ENCODE measurements at places on chromosomes 2 and 18.

DNA sequence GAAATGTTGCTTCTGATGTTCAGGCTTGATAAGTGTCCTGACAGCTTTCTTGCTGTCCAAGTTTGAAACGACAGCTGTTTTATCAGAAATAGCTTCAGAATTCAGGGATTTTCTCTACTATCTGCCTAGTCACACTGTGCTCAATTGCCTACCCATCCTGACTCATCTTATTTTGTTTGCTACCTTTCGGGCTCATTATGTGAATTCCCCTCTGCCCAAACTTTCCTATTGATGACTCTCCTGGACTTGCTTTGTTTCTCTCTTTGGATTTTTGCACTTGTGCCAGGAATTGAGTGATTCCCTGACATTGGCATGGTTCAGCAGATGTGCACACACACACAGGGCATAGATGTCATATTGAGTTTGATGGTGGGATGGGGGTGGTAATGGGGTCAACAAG is 1052.6 kb upstream of the PIK3C3 start:
- no peak for DNase-seq

- no peak for DNase-seq
These were observed 12.6 kb downstream of the MFSD6 start for GRCh38 chr2:190420801-190421200.

GRCh38 chr2:152825834-152826233 is 107.4 kb downstream of the ARL6IP6 start:
- no peak for DNase-seq

- no peak for DNase-seq
These were observed 93.0 kb downstream of the DPP4 start for GRCh38 chr2:161980976-161981375.

GRCh38 chr2:43472527-43473194 is 123.2 kb downstream of the THADA start:
- no peak for DNase-seq

DNA sequence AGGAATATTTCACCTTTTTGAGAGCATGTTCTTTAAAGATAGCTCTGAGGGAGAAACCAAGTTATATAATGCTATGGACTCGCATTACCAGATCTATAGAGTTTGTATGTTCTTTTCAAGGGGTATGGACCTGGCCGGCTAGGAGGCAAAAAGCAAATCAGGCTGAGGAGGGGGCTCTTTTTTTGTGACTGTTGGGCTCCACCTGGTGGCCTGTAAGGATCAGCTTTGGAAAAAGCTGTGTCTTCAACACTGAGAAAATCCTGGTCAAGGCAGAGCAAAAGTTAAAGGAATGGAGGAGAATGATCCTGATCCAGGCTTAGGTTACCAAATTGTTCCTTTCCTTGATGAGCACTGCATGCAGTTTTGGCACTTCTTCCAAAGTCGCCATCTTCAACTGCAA is 180.5 kb downstream of the DIS3L2 start:
- DNase-seq, result no peak

DNA sequence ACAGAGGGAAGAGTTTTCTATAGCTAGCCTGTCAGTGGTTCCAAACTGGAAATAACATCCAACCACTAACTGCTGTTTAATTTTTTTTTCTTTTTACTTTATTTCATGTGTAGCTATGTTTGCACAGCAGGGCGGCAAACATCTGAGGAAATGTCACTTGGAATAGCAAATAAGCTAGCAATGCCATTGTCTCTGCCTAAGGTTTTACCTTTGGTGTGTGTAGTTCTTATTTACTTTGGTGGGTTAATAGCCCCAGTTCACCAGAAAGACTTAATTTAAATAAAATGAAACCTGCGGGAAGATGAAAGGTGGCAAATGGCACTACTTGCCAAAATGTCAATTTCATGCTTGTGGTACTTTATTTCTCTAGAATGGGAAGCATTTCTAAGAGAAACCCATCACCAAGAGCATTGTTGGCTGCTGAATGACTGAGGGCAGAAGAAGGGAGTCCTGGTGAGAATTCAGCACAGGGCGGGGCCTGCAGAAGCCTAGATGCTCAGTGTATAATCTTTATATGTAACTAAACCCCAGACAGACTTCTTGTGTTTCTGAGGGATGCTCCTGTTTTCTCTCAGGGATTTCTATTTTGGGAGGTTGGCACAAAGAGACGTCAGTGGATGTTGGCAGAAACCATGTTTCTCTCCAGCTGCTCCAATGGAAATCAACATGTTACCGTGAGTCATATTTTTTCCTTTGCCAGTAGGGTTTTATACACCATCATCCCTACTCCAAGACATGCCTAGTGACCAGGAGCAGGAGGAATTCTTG is 300.4 kb upstream of the NT5C1B start:
- no peak for DNase-seq

- DNase-seq, result no peak
These were observed 124.1 kb downstream of the DNAH6 start for GRCh38 chr2:84640411-84640810.

GRCh38 chr2:71668326-71669057 is 215.1 kb downstream of the DYSF start:
- no peak for DNase-seq

- no peak for DNase-seq
These were observed 49.6 kb upstream of the POU3F3 start for GRCh38 chr2:104804148-104804890.

DNA sequence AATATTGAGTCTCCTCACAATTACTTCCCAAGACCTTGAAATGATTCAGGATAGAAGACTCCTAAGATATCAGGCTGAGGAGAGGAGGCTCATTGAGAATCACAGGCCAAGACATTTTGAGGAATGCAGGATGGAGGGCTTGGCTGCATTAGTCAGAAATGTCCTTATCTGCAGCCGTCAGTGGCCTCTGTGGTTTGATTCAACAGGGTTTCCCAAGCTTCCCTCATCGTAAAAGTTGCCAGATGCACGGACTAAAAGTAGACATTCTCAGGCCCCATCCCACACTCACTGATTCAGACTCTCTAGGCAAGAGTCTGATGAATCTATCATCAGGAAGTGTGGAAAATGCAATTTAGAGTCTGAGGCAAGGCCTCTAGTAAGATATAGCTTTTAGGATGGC is 34.0 kb upstream of the TMEM178A start:
- no peak for DNase-seq

DNA sequence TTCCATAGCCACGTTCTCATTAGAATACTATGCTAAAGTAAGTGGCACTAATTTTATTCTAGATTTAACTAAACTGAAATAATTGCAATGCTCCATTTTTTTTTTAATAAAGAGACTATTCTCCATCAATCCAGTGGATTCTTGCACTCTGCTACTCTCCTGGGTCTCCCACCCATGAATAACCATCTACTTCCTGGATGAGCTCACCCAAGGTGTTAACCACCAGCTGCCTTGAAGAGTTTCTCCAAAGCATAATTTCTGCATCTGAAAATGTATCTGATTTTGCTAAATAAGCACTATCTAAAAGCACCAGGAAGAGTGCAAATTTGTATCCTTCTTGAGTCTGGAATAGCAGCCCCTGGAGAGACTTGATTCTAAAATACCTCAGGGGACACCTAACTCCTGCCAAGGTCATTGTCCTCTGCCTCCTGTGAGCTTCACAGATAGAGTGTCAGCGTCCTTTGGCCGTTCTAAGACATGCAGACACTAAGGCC is 41.6 kb upstream of the SH3BP4 start:
- no peak for DNase-seq

DNA sequence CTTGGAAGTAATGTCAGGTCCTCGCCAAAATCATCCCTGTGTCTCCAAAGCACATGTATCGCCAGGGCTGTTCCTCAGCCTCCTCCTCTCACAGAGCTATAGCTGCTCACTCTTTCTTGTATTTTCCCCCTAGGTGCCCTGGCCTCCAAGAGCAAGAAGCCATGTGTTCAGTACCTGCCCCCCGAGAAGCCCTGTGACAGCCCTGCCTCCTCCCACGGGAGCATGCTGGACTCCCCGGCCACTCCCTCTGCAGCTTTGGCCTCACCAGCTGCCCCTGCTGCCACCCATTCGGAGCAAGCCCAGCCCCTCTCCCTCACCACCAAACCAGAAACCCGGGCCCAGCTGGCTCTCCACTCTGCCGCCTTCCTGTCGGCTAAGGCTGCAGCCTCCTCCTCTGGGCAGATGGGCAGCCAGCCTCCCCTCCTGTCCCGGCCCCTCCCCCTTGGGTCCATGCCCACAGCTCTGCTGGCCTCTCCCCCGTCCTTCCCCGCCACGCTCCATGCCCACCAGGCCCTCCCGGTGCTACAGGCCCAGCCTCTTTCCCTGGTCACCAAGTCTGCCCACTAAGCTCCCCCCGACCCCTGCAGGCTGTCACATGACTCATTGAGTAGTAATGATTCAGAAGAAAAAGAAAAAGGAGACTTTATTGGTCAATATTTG is 18.8 kb downstream of the TGOLN2 start:
- no peak for DNase-seq

GRCh38 chr2:154914561-154914960 is 216.1 kb downstream of the KCNJ3 start:
- no peak for DNase-seq

DNA sequence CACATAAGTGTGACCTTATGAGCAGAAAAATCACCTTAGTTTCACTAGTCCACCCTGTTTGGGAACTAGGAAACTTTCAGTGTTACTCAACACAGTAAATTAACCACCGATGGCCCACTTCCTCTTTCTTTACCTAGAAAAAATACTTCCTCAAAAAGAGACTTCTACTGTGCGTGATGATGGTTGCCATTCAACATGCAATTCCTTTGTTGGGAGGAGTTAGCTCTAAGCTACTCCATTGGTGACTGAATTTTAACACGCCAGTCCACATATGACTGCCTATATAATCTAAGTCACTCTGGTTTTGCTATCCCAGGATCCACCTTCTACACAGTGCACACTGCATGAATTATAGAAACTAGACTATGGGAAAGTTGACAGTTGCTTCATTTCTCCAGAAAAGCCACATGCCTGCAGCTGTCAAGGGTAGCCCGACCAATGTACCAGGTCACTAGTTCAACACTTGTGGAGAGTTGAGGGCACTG is 47.8 kb upstream of the REG3G start:
- DNase-seq, result no peak

GRCh38 chr2:11103984-11104793 is 51.1 kb upstream of the SLC66A3 start:
- no peak for DNase-seq

DNA sequence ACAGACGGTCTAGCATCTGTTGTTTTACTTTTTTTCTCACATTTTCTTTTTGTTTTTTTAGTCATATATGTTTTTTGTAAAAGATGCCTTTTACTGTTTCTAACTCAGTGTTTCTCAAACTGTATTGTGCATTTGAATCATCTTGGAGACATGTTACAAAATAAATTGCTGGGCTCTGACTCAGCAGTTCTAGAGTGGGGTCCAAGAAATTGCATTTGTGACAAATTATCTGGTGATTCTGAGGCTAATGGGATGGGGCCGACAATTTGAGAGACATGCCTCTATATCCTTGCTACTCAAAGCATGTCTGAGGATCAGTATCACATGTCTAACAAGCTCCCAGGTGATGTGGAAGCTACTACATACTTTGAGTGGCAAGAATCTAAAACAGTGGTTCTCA is 478.8 kb downstream of the PLCL1 start:
- DNase-seq, result no peak

DNA sequence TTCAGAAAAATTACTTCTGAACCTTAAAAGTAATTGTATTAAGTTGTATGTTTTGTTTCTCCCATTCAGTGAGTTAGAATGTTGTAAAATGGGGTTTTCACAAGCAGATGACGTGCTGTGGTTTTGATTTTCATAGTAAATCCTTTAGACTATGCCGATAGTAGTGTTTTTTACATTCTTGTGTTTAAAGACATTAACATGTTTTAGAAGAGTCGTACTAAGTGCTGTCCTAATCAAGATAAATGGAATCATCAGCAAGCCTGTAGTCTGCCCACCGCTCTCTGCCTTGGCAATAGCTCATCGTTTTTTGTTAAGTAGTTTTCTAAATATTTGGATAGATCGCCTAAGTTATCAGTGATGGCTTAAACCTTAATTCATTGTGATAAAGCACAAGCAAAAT is 21.5 kb downstream of the PKP4 start:
- no peak for DNase-seq

GRCh38 chr18:47931718-47932103 is 1.3 kb upstream of the SMAD2 start:
- no peak for DNase-seq

- no peak for DNase-seq
These were observed 37.0 kb downstream of the FIGN start for GRCh38 chr2:163698857-163699256.

DNA sequence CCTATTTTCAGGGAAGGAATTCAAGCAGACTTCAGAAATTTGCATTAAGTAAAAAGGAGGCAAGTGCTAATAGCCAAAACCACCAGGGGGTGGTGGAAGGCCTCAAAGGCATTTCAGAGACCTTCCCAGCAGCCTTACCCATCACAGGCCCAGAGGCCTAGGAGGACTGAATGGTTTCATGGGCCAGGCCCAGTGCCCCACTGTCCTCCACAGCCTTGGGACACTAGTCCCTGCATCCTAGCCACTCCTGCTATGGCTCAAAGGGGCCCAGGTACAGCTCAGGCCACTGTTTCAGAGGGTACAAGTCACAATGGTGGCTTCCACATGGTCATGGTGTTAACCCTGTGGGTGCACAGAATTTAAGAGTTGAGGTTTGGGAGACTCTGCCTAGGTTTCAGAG is 58.6 kb upstream of the CHAC2 start:
- no peak for DNase-seq

- no peak for DNase-seq
These were observed 765.8 kb downstream of the METTL4 start for GRCh38 chr18:1805521-1805920.

DNA sequence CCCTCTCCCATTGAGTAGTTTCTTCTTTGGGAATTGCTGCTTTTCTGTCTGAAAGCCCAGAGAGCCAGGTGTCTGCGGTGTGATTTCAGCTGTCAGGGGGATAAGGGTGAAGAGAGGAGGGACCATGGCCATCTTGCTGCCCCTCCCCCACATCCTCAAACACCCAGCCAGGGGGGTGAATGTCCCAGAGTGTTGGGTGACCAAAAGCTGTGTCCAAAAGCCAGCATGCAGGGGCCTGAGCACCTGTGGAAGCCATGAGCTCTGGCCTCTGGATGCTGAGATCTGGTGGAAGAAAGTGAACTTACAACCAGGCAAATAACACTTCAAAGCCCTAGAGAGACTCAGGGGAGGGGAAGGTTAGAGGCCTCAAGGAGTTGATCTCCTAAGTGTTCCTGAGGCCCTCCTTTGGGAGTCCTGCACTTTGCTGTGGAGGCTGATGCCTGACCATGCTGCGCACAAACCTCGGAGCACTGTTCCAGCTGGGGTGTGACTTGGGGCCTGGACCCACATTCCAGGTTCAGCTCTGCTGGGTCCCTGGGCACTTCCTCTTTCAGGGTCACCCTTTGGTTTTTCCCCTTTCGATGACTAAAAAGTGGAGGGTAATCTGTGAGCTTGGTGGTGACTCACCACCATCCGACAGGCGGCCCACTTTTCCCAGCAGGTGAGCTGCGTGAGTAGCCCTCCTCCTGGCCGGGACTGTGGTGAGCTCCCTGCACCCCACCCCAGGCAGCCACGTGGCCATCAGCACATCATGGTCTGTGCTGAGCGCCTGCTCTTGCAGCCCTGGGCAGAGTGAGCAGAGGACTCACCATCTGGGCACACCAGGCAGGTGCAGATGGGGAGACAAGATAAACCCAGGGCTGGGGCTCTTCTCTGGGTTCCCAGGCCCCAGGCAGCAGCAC is 66.8 kb upstream of the FOSL2 start:
- DNase-seq, result no peak

Data from activated CD8-positive, alpha-beta memory T cell treated with anti-CD3 and anti-CD28 coated beads for 1 hour (primary cell).